ENCODE measurements at places on chromosomes 16 and 17.
A peak's percentile ranks its signal among the peaks of the same experiment; 100 is the strongest.

DNA sequence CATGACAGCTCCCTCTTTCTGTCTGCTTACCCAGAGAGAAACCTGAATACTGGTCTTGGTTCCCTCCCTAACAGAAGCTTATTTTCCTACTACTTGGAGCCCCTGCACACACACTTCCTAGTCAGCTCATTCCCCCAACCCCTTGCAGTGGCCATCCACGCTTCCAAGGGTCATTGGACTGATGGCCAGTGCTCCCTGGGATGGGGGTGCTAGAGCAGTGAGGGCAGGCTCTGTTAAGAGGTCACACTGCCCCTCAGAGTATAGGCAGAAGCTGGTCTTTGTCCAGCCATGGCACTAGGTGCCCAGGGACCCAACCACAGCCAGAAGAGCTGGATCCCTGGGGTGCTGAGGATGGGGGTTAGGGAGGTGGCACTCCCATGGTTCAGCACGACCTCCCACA lies 12.5 kb downstream of the DRC3 start:
- DNase-seq: no peak

- DNase-seq: no peak
Measured at GRCh38 chr16:81492965-81493754, 48.6 kb downstream of the CMIP start.

- DNase-seq: peak; percentile 4
Measured at GRCh38 chr16:75116081-75116910, at the start of gene LDHD. TSS of gene LDHD (minus strand) at chr16:75116780. CDS start at chr16:75116720, 60 bp downstream.

DNA sequence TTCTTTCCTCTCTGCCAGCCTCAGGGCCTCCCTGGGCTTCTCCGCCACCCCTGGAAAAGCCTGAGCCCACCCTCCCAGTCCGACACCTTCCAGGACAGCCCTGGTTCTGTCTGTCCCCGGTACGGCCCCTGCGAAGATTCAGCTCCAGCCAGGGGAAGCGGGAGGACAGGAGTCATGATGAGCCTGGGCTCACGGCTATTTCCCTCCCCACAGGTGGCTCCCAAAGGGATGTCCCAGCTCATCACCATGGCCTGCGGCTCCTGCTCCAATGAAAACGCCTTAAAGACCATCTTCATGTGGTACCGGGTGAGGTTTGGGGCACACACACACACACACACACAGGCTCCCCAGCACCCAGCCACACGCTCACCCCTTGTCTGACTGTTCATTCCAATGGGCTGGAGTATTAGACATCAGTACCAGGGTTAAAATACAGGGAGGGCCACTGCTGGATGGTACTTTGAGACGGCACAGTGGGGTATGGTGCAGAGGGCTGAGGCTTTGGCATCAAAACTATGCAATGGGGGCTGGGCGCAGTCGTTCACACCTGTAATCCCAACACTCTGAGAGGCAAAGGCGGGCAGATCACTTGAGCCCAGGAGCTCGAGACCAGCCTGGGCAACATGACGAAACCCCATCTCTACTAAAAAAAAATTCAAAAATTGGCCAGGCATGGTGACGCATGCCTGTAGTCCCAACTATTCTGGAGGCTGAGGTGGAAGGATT lies 32.8 kb downstream of the TMEM186 start:
- no peak for DNase-seq

GRCh38 chr17:33197342-33197741 lies 95.8 kb downstream of the ASIC2 start:
- no peak for DNase-seq

GRCh38 chr16:56468800-56469199 lies 17.4 kb downstream of the OGFOD1 start:
- DNase-seq: no peak

GRCh38 chr17:71741836-71742235 lies 379.0 kb upstream of the SOX9 start:
- DNase-seq: no peak

GRCh38 chr16:72947379-72948237 lies 100.3 kb downstream of the ZFHX3 start:
- no peak for DNase-seq

Data from GDM1 (cell line).